ENCODE measurements at places on chromosomes 6 and 20. TPM values are rescaled to one million over a fixed set of nuclear protein-coding genes. Genes with fewer than 3 reads are reported as not detected.

PI16 gene
- 28.4 TPM for polyA plus RNA-seq

EYA4 gene
- 0.73 TPM for polyA plus RNA-seq

GRCh38 chr6:52087498-52087999 is at the start of gene PKHD1:
PKHD1 (minus strand) TSS chr6:52087613; CDS start chr6:52084933, 2,680 bp downstream.
- H3K27ac ChIP-seq = no peak within 1 kb of the TSS
- no peaks in the 10 kb centered on the region for H3K36me3 ChIP-seq

DNA sequence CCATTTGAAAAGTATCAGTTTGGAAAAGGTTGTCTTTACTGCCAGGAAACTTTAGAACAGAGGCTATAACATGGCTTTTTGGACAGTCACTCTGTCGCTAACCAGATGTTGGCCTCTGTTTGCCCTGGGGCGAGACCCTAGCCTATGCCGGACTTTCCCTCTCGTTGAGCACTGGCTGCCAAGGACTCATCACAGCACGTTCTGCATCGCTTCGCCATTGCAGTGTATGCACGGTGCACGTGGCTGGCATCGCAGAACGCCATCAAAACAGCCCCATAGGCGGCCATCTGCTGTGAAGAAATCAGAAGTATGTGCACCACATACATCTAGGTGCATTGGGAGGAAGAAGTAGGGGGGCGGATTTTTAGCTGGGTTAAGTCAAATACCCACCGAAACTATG is 156.4 kb downstream of the EYA2 start:
- H3K36me3 ChIP-seq = peaks cover 2% of the 10 kb centered on the region
- H3K27me3 ChIP-seq = no peaks in the 10 kb centered on the region
- peaks cover 9% of the 10 kb centered on the region for H3K4me1 ChIP-seq
- no peak for DNase-seq
- H3K27ac ChIP-seq = no peak overlapping the region
- no peak overlapping the region for H3K4me3 ChIP-seq
